ENCODE measurements at places on chromosomes 7 and 10.

DNA sequence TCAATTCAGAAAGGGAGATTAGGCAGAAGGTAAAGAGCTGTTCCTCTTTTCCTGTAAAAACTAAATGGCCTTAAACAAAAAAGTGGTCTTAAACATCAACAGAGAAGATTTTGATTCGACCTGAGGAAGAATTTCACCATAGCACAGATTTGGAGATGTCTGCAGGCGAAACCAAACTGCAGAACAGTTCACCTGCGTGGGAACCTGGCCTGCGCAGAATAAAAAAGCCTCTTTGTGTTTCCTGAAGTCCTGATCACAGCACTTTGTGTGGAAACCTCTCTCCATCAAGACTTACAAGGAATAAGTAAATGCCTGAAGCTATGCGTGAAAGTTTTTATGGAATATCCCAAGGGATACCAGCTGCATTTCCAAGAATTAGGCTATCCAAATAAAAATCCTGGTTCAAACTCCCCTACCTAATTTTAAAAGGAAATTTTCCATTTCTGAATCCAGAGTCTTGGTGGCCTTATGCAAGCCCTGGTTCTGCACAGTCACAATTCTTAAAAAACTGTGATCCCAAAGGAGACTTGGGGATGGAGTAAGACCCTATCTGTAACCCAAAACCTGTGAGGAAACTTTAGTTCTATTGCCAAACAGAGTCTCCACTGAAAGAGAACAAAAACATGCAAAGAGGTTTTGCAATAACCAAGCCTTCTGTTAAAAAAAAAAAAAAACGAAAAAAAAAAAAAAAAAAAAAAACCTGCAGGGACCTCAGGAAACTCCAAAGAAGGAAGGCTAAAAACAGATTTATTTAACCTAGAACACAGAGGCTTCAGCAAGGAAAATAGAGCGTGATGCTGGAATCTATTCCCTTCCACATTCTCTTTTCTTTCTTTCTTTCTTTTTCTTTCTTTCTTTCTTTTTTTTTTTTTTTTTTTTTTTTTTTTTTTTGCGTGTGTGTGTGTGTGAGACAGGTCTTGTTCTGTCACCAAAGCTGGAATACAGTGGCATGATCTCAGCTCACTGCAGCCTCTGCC is 10.4 kb downstream of the CALML3 start:
- no peak for DNase-seq

GRCh38 chr7:128112018-128112780 is 81.0 kb upstream of the LRRC4 start:
- DNase-seq = no peak

- DNase-seq = no peak
Observed at GRCh38 chr7:8637322-8637721, 203.9 kb downstream of the NXPH1 start.

DNA sequence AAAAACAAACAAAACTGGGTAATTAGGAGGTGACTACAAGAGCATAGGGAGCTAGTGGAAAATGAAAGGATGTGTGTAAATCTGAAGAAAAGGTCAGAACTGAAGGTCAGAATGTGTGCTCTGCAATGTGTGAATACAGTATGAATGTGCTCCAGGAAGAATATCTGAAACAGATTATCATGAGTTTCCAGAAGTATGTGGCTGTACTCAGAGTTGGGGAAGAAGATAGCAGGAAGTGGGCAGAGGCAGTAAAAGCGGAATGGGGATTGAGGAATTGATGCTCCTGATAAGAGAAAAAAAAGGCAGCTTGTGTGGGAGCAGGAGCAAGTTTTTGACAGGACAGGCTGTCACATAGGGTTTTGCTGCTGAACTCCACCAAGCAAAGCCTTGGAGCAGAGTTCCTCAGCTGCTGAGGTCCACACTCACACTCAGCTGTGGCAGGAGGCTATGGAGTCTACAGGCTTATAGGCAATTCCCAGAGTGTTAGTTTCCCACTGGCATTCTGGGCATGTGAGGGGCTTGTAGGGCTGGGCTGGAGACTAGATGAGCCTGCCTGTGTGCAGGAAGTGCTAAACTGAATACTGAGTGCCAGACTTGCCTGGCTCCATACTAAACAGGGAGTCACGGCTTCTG is 22.9 kb downstream of the H2AZ2 start:
- no peak for DNase-seq

GRCh38 chr10:99537989-99538917 is 5.5 kb downstream of the NKX2-3 start:
- DNase-seq = no peak

GRCh38 chr7:100612730-100613390 is 520 bp downstream of the MOSPD3 start:
- DNase-seq = no peak

- no peak for DNase-seq
Observed at GRCh38 chr10:69892816-69893215, 91.1 kb downstream of the COL13A1 start.

DNA sequence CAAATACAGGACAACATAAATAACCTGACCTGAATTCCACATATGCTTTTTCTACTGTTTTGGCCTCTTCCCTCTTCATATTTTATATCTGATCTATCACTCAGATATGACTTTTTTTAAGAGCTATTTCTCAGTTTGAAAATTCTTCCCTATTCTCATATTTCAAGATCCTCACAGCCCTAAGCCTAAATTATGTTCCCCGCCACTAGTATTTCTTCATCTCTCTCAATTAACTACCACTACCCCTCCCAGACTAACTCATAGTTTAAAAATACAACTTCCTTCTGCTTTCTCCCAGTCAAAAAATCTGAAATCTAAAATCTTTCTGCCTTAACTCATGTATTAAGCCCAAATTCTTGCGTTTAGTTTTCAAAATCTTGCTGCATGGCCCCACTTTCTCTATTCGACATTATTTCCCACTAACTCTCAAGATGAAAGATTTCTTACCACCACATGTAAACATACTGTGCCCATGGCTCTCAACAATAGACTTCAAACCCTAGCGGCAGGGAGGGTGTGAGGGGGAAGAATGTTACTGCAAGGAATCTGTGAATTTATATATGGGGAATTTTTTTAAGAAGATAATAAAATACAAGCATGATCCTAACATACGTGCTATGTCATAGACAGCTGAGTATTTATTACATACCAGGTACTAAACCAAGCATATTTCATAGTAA is 64.6 kb downstream of the TFEC start:
- DNase-seq = no peak

DNA sequence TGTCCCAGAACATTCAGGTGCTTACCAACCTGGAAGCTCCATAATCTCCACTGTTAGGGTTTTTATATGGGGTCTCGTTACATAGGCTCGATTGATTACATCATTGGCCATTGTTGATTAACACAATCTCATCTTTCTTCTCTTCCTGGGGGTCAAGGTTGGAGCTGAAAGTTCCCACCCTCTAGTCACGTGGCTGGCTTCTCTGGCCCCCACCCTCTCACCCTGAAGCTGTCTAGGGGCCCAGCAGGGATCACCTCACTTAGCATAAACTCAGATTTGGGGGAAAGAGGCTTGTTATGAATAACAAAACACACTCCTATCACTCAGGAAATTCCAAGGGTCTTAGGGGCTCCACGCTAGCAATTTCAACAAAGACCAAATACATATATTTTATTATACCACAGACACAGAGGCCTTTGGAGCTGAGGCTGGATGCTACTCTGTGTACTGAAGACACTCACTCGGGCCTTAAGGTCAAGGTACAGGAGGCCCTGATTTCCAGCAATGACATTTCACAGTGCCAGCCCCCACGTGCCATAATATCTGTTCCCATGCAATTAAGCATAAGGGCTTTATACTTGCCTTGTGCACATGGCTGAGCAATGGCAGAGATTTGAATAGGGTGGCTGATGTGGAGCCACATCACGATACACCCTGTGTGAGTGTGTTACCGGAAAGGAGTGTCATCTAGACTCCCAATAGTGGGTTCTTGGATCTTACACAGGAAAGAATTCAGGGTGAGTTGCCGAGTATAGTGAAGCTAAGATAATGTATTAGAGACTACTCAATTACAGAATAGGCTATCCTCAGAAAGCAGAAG is 108.2 kb downstream of the COL26A1 start:
- no peak for DNase-seq

DNA sequence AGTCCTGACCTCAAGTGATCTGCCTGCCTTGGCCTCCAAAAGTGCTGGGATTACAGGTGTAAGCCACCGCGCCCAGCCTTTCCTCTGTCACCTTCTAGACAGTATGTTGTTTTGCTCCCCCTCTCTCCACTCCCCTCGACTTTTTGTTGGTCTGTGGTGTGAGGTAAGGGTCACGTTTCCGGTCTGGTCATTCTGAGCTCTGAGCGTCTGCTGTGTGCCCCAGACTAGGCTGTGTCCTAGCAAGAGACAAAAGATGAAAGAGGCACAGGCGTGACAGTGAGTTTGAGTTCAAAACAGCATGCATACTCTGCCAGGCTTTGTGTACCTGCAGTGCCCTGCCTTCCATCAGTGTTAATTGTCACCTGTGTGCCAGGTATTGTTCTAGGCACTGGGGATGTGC is 87.4 kb upstream of the PPIF start:
- DNase-seq = no peak

- DNase-seq = no peak
Observed at GRCh38 chr10:58674251-58674650, 161.6 kb downstream of the BICC1 start.

DNA sequence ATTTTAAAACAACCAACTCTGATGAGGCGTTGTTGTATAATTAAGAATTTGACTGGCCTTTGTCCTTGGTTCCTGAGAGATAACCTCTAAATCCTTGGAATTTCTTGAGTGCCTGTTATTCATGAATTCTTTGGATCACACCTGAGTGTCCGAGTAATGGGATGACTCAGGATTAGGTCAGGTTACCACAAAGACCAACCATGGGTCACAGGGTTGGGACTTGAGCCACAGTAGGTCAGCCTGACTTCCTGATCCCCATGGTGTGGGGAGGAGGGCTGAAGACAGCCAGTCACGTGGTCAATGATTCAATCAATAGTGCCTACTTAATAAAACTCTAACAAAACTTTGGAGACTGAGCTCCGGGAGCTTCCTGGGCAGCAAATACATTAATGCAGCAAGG is 192.5 kb downstream of the GFRA1 start:
- DNase-seq = no peak

DNA sequence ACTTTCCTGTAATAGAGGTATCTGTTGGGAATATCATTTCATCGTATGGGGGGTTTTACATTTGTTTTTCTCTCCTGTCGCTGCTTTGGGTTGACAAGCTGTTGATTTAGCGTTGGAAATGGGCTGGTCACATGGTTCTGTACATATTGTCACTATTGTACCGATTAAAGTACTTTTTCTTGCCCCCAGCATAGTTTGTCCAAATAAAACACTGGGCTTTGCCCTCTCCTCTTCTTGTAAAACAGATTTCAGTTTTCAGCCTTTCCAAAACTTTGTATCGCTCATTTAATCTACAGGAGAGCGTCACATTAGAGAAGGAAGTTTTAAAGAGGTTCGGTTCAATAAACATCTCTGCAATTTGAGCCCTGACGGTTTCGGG is 4.0 kb downstream of the BMI1 start:
- no peak for DNase-seq

DNA sequence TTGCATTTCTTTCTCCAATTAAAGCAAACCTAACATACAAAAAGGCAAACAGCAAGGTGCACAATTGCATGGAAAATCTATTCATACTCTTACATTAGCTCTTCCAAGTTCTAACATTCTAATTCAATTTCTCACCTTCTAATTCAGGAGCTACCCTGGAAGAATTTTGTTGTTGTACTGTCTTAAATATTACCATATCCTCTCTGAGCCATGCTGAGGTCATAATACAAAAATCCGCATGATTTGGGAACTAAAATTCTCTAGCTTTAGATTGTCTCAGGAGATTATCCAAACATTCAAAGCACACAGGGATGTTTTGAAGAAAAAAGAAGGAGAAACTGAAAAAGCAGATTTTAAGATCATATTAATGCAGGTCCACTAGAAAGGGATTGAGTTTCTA is 229.9 kb downstream of the KIAA1217 start:
- DNase-seq = no peak

DNA sequence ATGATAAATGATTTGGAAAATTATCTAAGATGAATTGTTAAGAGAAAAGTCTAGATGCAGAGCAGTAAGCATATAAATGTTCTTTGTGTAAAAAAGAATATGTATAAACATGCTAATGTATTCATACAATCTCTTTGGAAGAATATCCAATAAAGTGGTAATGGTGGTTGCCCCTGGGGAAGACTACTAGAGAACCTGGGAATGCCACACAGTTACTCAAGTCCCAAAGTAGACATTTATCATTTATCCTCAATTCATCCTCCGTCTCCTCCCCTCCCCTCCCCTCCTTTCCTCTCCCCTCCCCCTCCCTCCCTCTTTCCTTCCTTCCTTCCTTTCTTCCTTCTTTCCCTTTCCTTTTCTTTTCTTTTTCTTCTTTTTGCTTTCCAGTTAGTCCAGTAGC is 51.7 kb downstream of the LRRC18 start:
- no peak for DNase-seq

DNA sequence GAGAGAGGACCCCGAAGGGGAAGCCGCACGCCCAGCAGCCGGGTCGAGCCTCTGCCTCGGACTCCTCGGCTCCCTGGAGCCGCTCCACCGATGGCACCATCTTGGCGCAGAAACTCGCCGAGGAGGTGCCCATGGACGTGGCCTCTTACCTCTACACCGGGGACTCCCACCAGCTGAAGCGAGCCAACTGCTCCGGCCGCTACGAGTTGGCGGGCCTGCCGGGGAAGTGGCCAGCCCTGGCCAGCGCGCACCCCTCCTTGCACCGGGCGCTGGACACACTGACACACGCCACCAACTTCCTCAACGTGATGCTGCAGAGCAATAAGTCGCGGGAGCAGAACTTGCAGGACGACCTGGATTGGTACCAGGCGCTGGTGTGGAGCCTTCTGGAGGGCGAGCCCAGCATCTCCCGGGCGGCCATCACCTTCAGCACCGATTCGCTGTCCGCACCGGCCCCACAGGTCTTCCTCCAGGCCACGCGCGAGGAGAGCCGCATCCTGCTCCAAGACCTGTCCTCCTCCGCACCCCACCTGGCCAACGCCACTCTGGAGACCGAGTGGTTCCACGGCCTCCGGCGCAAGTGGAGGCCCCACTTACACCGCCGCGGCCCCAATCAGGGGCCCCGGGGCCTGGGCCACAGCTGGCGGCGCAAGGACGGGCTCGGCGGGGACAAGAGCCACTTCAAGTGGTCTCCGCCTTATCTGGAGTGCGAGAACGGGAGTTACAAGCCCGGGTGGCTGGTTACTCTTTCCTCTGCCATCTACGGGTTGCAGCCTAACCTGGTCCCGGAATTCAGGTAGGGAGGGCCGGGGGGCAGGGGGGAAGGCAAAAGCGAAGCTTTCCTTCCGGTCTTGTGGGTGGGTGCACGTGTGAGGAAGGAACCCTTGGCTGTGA is 973 bp downstream of the GPR158 start:
- DNase-seq = no peak

- DNase-seq = no peak
Observed at GRCh38 chr7:18995811-18996426, 121.5 kb downstream of the TWIST1 start.

- no peak for DNase-seq
Observed at GRCh38 chr7:117630907-117631564, 151.2 kb downstream of the CFTR start.

DNA sequence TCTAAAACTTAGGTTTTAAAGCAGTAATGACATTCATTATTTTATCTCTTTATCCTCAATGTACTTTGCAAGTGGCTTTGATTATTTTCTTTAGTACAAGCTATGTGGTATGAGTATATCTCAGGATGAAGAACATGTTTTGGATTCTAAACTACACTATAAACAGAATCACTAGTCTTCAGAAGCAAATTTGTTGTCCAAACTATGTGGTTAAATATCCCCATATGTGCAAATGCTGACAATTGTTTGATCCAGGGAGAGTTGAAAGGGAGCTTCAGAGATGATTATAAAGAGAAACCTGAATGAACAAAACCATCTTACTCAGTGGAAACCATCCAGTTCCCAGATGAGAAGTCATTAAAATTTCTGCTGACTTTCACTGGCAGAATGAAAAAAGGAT is 179.3 kb downstream of the MDFIC start:
- DNase-seq = no peak

Measured in stimulated activated CD4-positive, alpha-beta T cell treated with anti-CD3 and anti-CD28 coated beads, Interleukin-4, amount 100 ng/mL, for 48 hours (primary cell).